ENCODE measurements at places on chromosomes 6 and 20.

GRCh38 chr6:5266423-5266822, 5.1 kb downstream of the FARS2 start:
- DNase-seq: no peak

DNA sequence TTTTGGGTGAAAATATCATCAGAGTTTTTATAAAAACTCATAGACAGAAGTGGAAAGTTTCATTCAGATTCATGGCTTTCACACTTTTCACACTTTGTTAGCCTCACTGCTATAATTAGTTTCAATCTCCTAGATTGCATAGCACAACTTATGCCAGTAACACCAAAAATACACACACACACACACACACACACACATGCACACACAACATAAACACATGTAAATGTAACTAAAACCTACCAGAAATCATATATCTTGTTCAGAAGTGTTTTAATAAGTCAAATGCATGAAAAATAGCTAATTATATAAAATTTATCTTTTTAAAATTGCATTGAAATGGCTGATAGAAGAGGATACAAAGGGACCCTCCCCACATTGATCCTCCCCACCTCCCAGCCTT, 347.8 kb upstream of the SLC35B3 start:
- DNase-seq: no peak

GRCh38 chr6:92176666-92177065, 1242.7 kb downstream of the EPHA7 start:
- no peak for DNase-seq

- no peak for DNase-seq
These were observed 363.4 kb upstream of the JARID2 start for GRCh38 chr6:14882394-14883026.

DNA sequence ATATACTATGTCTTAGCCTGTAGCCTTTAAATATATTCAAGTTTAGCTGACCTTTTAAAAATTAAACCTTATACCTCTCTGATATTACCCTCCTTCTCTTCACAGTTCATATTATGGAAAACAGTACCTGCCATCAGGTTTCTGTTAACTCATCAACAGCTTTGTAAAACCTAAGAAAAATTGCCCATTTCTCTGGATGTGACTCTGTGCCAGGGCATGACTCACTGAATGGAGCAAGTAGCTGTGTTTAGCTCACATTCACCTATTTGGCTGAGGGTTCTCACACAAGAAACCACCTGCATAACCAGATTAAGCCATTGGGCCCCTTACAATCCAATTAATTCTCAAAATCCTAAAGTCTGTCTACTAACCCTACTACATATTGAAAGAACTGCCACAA, 678.8 kb upstream of the MARCKS start:
- no peak for DNase-seq

- DNase-seq: no peak
These were observed 177.6 kb downstream of the SASH1 start for GRCh38 chr6:148520109-148520841.

DNA sequence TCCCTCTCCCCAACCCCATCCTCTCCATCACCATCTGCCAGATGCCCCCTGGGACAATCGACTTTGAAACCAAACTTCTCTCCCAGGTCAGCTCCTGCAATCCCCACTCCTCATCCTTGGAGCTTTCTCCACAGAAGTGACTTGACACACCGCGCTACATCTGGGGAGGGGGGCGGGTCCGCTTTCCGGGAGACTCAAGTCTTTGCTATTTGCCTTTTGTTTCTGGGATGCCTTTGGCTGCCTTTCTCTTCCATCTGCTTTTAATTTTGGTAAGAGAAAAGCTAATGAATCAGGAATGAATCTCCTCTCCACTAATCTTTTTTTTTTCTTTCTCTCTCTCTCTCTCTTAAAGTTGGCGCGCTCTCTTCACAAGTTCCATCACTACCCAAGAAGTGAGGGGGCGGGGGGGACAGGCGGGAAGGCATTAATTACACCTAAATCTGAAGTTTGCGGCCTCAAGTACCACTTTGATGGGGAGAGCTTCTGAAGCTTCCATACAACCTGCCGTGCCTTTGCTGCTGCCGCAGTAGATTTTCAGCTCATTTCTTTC, 664 bp upstream of the TPBG start:
- peak; percentile 70 for DNase-seq

GRCh38 chr6:68343901-68344300, 291.2 kb upstream of the ADGRB3 start:
- no peak for DNase-seq

DNA sequence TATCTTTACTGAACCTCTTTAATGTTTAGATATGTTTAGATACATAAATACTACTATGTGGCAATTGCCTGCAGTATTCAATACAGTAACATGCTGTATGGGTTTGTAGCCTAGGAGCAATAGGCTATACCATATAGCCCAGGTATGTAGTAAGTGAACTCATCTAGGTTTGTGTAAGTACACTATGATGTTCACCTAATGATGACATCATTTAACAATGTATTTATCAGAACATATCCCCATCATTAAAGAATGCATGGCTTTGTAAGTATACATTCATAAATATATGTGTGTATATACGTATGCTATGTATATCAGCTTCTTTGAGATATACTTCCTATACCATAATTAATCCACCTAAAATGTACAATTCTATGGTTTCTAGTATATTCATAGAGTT, 631.2 kb upstream of the MAN1A1 start:
- no peak for DNase-seq

DNA sequence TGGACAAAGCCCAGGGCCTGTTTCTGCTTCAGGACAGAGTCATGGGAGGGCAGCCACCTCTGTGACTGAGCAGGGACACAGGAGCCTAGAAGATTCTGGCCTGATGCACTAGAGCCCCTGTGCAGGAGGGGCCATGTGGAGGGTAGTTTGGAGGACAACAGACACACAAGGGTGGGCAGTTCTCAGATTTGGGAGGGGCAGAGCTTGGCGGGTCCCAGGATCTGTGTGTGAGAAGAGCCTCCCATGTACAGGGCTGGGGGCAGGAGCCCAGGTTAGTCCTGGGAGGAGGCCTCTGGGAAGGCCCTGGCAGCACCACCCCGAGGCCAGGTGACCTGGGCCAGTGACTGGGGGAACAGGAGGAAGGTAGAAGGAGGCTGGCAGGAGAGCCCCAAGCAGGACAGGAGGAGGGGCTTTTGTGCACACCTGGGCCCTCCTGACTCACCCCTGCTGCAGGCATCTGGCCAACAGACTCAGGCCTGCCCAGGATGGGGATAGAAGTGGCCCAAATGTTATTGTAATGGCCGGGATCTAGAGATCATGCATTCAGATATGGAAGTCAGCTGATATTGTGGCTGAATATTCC, 1.4 kb upstream of the ULBP3 start:
- DNase-seq: no peak

- DNase-seq: no peak
These were observed 218.6 kb upstream of the ZFP64 start for GRCh38 chr20:52410182-52410647.

GRCh38 chr6:43318011-43318410, 9.4 kb upstream of the CRIP3 start:
- no peak for DNase-seq

GRCh38 chr20:49697071-49697470, 16.6 kb downstream of the B4GALT5 start:
- no peak for DNase-seq

- peak; percentile 63 for DNase-seq
These were observed 14.3 kb upstream of the EPM2A start for GRCh38 chr6:145749632-145750031.

Measured in AG04449 (cell line).